ENCODE measurements at places on chromosomes 6 and 20. TPM values are rescaled to one million over a fixed set of nuclear protein-coding genes. Genes with fewer than 3 reads are reported as not detected.

ZBP1 gene
- 0.11 TPM for total RNA-seq

FABP7 gene
- not detected for total RNA-seq

MYH7B gene
- total RNA-seq = not detected

KCNB1 gene
- not detected for total RNA-seq

FAM217A gene
- total RNA-seq = not detected

HLA-DMB gene
- 0.23 TPM for total RNA-seq

CCN6 gene
- total RNA-seq = not detected

TRIM10 gene
- total RNA-seq = not detected

MRAP2 gene
- total RNA-seq = 0.92 TPM

PLN gene
- not detected for total RNA-seq
